ENCODE measurements at places on chromosomes 12 and 14. TPM values are rescaled to one million over a fixed set of nuclear protein-coding genes. Genes with fewer than 3 reads are reported as not detected.

- no peak for DNase-seq
Observed at GRCh38 chr14:68986926-68987652, 8.0 kb upstream of the ACTN1 start.

- DNase-seq: no peak
Observed at GRCh38 chr14:75615200-75615599, 36.8 kb downstream of the FLVCR2 start.

DNA sequence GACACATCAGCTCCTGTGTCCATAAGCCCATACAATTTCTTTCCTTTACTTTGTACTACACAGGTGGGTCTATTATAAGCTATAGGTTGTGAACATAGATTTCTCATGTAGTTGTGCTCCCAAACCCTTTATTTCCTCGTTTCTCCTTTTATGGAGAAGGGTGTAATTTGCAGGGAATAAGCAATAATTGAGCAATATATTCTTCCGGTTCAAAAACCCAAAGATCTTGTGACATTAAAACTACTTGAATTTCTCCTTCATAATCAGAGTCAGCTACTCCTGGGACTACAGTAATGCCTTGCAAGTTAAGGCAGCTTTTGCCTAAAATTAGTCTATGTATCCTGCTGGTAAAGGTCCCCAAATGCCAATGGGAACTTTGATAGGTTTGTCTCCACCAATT is 19.1 kb upstream of the MAPKAPK5 start:
- no peak for DNase-seq

GRCh38 chr14:26870722-26871617 is 273.1 kb upstream of the NOVA1 start:
- DNase-seq: no peak

- DNase-seq: no peak
Observed at GRCh38 chr12:13834241-13834640, 147.2 kb downstream of the GRIN2B start.

DNA sequence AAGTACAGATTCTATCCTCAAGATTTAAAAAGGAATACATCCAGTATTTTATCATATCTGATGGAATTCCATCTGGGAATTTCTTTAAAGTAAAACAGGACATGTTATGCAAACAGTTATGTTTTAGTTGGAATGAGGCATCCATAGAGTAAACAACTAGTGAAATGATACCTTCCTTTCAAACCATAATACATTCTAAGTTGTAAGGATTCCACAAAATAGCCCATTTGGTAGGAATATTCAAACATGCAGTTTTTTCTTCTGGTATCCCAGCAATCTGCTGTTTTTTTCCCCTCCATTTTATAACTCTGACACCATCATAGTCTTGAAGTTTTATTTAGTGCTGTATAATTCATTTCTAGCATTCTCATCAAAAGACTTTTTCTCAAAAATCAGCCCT is 149.6 kb downstream of the ADAMTS20 start:
- no peak for DNase-seq

DNA sequence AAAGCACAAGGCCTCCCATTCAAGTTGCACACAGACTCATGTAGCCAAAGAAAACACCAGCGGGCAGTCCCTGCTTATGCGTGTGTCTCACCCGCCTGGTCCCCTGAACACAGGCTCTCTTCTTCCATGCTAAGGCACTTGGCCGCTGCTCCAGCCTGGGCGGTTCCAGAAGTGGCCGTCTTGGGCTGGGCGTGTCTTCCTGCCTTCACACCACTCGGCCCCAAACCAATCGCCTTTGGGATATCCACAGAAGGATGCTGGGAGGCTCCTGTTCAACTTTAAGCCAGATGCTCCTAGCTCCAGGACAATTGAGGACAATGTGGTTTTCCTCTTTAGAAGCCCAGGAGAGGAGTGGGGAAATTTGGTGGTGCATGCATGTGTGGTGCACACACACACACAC is 2.2 kb downstream of the SCARB1 start:
- peak; percentile 4 for DNase-seq

- DNase-seq: no peak
Observed at GRCh38 chr14:89695846-89696245, 258.7 kb downstream of the EFCAB11 start.

A2M gene
- polyA plus RNA-seq: 426 TPM

SLC17A8 gene
- not detected for polyA plus RNA-seq

PXMP2 gene
- polyA plus RNA-seq: 76.1 TPM

OR4M1 gene
- not detected for polyA plus RNA-seq

FLRT2 gene
- 31.3 TPM for polyA plus RNA-seq

NOVA1 gene
- 1.7 TPM for polyA plus RNA-seq

Data from hepatocyte (in vitro differentiated cells).